H7 (cell line): ENCODE measurements at places on chromosomes 16 and 17.
A peak's percentile ranks its signal among the peaks of the same experiment; 100 is the strongest.

DNA sequence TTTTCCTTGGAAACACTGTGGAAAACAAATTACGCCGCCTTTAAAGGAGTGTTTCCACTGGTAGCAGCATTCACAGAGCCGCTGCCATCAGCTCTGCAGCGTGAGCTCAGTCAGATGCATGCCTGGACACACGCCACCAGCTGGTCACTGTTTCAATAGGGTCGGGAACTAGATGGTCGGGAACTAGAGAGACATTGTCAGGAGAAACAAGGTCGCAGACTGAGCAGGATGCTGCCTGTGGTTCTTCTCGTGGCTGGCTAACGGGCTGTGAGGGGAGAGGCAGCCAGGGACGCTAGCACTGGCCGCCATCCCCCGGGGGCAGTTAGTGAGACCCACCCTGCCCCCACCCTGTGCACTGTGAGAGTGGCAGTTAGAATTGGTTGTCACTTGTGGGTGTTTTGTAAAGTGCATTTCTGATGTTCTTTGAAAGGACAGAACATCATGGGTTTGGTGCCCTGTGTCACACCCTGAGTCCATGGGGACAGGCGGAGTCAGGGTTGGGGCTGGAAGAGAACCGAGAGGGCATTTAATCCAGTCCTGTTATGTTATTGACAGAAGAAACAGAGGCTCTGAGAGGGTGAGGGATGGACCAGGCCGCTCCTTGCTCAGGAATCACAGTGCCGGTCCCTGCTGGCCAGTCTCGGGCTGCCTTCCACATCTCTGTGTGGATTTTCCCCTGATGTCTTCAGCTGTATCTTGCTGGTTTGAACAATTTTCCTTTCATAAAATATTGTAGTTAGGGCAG, 86.3 kb downstream of the SPECC1 start:
- DNase-seq, result peak; percentile 76

DNA sequence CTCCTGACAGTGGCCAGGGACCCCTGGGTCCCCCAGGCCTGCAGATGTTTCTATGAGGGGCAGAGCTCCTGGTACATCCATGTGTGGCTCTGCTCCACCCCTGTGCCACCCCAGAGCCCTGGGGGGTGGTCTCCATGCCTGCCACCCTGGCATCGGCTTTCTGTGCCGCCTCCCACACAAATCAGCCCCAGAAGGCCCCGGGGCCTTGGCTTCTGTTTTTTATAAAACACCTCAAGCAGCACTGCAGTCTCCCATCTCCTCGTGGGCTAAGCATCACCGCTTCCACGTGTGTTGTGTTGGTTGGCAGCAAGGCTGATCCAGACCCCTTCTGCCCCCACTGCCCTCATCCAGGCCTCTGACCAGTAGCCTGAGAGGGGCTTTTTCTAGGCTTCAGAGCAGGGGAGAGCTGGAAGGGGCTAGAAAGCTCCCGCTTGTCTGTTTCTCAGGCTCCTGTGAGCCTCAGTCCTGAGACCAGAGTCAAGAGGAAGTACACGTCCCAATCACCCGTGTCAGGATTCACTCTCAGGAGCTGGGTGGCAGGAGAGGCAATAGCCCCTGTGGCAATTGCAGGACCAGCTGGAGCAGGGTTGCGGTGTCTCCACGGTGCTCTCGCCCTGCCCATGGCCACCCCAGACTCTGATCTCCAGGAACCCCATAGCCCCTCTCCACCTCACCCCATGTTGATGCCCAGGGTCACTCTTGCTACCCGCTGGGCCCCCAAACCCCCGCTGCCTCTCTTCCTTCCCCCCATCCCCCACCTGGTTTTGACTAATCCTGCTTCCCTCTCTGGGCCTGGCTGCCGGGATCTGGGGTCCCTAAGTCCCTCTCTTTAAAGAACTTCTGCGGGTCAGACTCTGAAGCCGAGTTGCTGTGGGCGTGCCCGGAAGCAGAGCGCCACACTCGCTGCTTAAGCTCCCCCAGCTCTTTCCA, 25.1 kb downstream of the C1QTNF1 start:
- DNase-seq, result peak; percentile 43

- DNase-seq, result no peak
Measured at GRCh38 chr16:3190949-3191353, 2.9 kb downstream of the OR1F1 start.

- no peak for DNase-seq
Measured at GRCh38 chr16:84390131-84390785, 21.9 kb downstream of the ATP2C2 start.

- peak; percentile 73 for DNase-seq
Measured at GRCh38 chr16:12271006-12271405, 294.5 kb downstream of the SNX29 start.

DNA sequence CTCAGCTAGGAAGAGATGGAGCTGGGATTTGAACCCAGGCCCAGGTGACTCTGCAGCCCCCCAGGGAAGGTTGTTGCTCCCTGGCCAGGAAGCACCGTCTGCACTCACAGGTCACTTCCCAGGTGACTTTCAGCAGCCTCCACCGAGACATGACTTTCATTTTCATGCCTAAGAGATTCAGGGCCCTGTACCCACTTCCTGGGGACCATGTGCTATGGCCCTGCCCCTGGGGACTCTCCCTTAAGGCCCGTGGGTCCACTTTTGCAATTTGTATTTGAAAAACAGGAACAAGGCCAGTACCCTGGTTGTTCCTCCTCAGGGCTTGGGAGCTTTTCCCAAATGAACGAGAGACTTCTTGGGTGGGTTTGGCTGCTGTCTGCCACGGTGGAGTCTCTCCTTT, 191.0 kb downstream of the IRF8 start:
- no peak for DNase-seq

GRCh38 chr16:87323727-87324410, 6.7 kb upstream of the C16orf95 start:
- no peak for DNase-seq

- peak; percentile 38 for DNase-seq
Measured at GRCh38 chr17:15782866-15783265, 50.8 kb downstream of the TBC1D26 start.

DNA sequence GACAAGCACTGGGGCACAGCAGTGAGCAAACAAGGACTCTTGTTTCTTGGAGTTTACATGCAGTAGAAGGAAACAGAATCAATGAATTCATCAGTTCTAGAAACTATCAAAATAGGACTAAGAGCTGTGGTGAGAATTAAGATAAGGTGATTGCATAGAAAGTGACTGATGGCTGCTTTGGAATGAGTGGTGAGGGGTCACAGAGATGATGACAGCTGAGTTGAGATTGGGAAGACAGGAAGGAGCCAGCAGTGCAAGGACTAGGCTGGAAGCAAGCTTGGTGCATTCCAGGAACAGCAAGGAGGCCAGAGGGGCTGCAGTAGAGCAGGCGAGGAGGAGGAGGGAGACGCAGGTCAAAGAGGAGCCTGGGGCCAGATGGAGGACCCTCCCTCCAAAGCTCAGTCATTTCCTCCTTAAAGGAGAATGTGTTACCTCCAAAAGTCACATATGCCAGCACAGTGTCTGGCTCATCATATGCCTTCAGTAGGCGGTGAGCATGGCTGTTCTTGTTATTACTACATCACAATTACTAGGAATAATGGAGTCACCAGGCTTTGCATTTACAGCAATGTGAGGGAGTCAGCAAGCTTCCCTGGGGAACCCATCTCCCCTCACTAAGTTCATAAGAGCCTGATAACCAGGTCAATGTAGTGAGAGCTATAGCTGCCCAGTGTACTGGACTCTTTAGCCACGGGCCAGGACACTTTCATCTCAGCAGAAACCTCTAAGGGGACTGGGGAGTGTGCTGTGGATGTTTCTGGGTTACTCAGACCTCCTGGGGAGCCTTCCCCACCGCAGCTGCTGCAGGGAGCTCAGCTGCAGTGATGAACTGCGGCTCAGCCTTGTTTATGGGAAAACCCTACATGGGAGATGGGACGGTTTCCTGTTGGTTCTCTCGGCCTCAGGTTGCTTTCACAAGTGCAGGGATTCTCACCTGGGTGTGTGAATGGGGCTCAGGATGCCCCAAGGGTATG, 157.2 kb downstream of the SEC14L1 start:
- DNase-seq, result no peak

- no peak for DNase-seq
Measured at GRCh38 chr17:61218438-61218837, 181.2 kb upstream of the TBX2 start.

DNA sequence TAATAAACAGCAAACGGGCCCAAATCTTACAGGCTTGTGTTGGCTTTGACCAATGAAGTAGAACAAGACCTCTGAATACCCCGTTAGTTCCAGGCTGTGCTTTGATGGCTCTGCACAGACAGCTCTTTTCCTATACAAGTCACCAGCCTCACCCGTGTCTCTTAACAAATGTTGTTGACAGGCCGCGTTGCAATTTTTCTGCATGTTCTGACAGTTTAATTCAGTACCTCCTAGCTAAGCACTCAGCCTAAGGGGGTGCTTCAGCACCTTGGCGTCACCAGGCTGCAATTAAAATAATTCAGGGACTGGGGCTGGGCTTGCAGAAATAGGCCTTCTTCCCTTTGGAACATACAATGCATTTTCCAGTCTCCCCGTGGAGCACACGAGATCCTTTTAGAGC, 500.1 kb downstream of the MAF start:
- DNase-seq, result no peak

DNA sequence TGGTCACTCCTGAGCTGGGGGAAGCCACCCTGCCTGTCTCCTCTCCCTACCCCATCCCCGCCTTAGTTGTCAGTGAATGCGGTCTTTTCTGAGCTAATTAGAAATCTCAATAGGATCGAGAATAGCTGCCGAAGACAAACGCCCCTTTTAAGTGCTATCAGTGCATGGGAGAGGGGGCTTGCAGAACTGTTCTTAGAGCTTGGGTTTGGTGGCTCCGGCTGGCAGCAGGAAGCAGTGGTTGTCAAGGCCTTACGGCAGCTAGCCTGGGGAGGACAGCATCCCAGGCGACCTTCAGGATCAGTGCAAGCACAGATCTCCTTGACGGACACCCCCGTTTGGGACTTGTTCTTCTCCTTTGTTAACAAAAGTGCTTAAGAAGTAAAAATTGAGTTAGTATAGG, 195.1 kb downstream of the CCDC182 start:
- no peak for DNase-seq

GRCh38 chr17:35898283-35899070, 18.3 kb upstream of the CCL5 start:
- DNase-seq, result no peak

- peak; percentile 73 for DNase-seq
Measured at GRCh38 chr16:3266873-3267537, 10.6 kb upstream of the MEFV start.

DNA sequence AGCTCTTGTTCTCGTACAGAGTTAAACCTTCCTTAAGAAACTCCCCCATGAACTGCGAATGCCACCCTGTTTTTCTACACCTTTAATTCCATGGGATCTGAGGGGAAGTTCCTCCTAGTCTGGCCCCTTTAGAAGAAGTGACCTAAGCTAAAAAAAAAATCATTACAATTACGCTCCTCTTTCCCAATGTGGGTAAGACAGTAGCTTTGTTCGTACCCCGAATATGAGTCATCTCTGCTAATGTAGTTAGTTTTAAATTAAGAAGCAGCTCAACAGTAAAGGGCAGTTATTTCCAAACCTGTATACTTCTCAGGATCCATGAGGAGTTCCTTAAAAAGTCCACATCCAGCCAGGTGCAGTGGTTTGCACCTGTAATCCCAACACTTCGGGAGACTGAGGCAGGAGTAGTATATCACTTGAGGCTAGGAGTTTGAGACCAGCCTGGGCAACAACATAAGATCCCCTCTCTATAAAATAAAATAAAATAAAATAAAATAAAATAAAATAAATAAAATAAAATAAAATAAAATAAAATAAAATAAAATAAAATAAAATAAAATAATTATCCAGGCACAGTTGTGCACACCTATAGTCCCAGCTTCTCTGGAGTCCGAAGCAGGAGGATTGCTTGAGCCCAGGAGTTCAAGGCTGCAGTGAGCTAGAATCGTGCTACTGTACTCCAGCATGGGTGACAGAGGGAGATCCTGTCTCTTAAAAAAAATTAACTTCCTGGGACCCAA, 26.1 kb downstream of the RCVRN start:
- DNase-seq, result no peak

DNA sequence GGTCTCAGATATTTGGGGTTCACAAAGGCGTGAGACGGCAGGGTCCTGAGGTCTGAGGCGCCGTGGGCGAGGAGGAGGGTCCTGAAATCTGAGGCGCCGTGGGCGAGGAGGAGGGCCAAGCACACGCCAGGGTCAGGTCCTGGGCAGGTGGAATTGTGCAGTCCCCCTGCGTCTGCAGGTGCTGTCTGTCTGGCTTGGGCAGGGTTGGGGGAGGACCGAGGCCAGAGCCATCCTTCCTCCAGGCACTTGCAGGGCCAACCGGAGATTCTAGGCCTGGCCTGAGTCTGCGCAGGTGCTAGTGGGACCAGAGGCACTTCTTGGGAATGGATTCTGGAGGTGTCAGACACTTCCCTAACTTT, 2.4 kb upstream of the APRT start:
- no peak for DNase-seq

DNA sequence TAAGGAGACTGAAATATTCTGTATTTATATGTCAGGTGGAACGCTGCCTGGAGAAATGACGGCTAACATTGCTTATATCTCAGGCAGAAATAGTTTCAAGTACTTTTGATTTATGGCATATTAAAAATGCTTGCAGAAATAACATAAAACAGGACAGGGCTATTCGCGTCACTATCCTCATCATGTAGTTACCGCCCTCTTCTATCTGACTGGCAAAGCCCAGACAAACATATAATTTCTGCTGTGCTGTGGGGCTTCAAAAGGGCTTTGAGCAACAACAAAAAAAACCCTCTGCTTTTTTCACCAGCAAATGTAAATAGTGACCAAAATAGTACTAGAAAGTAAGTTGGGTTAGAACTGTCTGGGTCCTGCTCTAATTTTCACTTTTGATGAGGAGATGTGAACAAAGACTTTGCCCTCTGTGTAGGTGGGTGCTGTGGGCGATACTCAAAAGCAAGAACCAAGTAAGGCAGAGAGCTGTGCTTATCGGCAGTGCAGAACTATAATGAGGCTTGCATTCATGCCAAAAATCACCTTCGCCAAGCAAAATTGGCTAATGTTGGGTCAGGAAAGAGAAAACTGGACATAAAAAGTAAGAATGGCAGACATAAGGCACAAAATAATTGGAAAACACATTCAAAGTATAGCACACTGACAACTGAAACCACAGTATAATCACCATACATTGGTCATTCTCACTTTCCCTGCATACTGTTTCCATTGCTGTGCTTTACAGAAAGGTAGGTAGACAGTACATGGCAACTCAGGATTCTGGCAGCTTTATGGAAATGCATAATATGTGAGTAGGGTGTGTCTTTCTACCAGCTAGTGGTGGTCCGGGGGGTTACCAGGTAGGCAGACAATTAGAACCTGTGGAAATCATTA, 151.2 kb upstream of the AXIN2 start:
- DNase-seq, result no peak
